Effector CD4-positive, alpha-beta T cell (primary cell): ENCODE measurements at places on chromosomes 7 and 10.

DNA sequence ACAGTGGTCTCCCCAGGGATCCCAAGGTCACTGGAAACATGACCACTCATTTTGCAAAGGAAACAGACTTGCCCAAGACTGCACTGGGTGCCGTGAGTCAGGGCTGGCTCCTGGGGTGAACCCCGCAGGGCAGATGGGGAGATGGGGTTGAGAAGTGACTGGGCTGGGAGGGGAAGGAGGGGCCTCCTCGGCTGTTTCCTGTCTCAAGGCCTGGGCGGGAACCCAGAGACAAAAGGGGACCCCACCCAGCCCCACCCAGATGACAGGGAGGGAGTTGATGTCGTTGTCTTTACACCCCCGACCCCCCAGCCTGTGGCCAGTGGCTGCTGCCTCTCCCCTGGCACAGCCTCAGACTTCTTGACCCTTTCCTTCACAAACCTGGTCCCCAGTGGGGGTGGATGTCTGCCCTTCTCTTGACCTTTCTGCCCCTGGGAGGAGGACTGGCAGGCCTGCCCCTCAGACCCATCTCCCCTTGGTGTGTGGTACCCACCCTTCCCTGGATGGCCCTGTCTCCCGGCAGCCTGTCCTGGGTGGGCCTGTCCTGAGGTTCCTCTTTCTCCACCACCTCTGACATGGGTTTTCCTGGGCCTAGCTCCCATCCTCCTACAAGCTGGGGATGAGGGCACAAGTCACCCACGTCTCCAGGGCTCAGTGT, 1.4 kb downstream of the MYO1G start:
- DNase-seq, result peak; percentile 64

DNA sequence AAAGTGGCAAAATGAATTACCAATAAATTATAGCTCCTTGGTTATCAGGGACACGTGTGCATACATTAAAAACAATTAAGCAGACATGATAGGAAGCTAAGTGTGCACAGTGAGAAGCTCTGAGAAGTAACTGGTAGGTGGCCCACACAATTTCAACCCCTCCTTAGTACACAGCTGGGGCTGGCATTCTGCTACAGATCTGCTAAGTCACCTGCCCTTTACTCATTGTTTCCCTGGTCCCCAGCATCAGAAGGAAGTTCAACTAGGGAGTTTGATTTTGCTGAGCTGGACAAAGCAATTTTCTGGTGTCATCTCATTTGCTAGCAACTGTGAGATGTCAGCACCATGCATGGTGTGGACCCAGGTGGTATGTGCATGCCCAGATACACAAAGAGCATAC, 424.1 kb upstream of the NPVF start:
- DNase-seq, result no peak

- no peak for DNase-seq
Observed at GRCh38 chr10:105262666-105263065, 621.6 kb downstream of the SORCS3 start.

DNA sequence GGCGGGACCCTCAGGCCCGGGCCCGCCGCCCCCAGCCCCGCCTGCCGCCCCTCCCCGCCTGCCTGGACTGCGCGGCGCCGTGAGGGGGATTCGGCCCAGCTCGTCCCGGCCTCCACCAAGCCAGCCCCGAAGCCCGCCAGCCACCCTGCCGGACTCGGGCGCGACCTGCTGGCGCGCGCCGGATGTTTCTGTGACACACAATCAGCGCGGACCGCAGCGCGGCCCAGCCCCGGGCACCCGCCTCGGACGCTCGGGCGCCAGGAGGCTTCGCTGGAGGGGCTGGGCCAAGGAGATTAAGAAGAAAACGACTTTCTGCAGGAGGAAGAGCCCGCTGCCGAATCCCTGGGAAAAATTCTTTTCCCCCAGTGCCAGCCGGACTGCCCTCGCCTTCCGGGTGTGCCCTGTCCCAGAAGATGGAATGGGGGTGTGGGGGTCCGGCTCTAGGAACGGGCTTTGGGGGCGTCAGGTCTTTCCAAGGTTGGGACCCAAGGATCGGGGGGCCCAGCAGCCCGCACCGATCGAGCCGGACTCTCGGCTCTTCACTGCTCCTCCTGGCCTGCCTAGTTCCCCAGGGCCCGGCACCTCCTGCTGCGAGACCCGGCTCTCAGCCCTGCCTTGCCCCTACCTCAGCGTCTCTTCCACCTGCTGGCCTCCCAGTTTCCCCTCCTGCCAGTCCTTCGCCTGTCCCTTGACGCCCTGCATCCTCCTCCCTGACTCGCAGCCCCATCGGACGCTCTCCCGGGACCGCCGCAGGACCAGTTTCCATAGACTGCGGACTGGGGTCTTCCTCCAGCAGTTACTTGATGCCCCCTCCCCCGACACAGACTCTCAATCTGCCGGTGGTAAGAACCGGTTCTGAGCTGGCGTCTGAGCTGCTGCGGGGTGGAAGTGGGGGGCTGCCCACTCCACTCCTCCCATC, 82.7 kb downstream of the PAX2 start:
- DNase-seq, result no peak

- no peak for DNase-seq
Observed at GRCh38 chr10:117590101-117590875, 47.7 kb downstream of the EMX2 start.

GRCh38 chr10:60140651-60141632, 234.6 kb upstream of the CCDC6 start:
- DNase-seq, result no peak

DNA sequence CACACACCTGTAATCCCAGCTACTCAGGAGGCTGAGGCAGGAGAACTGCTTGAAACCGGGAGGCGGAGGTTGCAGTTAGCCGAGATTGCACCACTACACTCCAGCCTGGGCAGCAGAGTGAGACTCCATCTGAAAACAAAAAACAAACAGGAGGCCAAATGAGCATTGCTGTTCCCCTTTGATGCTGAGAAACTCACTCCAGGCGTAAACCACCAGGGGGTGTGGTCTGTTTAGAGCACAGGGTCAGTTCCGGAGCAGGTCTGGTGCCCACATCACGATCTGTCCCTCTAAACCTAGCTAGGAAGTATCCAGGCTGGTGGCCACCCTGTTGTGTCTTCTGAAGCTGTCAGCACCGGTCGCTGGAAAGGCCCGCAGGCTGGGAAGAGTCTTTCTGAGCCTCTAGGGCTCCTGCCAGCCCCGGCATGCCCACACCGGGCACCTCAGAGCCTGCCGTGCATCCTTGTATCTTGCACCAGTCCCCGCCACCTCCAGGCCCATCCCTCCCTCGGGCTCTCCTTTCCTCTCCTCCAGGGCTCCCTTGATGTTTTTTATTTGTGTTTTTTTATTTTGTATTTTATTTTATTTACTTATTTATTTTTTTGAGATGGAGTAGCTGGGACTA, 66.3 kb upstream of the SH2B2 start:
- no peak for DNase-seq

- DNase-seq, result no peak
Observed at GRCh38 chr10:61271127-61271780, 181.9 kb downstream of the TMEM26 start.

DNA sequence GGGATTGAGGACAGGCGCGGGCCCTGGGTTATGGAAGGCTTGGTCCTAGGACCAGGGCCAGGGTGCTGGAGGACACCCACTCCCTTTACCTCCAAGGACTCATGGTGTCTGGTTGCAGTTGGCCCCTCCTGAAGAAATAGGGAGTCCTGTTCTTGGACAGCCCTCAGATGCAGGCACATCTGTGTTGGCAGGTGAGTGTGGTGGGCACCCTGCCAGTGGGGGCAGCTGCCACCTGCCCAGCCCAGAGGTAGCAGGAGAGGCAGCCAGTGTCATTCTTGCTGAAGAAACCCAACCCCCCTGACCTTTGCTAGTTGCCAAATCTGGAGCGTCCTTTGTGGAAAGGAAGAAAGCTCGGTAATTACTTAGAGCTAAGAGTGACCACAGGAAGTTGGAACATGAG, 8.3 kb downstream of the GALNT17 start:
- DNase-seq, result no peak

- DNase-seq, result no peak
Observed at GRCh38 chr10:75925999-75926398, 494.6 kb downstream of the LRMDA start.
